Mesothelial cell of epicardium (in vitro differentiated cells): ENCODE measurements at places on chromosomes 1 and 21.

DNA sequence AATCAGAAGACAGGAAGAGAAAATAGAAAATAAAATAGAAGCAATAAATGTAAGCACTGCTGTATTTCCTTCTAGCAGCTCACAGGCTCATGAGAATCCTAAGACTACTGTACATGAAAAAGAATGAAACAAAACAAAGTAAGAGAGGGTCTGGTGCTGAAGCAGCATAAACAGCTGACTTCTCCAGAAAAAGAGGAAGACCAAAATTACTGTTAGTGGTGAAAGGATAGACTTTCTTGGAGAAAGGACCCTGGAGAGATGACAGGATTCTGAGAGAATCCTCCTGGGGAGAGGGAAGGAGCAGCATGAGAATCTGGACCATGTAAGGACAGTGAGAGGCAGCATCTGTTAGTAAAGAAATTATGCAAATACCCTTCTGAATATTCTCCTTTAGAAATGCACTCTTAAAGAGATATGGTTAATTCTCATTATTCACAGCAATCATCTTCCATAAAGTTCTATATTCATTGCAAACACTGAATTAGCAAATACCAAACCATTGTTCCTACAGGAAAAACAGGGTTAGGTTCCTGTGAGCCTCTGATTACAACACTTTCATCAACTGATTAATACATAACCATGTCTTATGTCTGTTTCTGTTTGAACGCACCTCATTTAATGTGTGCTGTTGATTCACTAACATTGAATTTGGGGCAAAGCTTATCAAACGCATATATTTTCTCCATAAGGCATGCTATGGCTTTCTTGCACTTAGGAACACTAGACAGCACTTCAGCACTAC lies 17.0 kb downstream of the SLC25A24 start:
- no peak overlapping the region for H3K27ac ChIP-seq
- H3K36me3 ChIP-seq = peaks cover 69% of the 10 kb centered on the region
- no peaks in the 10 kb centered on the region for H3K27me3 ChIP-seq
- H3K4me3 ChIP-seq = no peak overlapping the region

DNA sequence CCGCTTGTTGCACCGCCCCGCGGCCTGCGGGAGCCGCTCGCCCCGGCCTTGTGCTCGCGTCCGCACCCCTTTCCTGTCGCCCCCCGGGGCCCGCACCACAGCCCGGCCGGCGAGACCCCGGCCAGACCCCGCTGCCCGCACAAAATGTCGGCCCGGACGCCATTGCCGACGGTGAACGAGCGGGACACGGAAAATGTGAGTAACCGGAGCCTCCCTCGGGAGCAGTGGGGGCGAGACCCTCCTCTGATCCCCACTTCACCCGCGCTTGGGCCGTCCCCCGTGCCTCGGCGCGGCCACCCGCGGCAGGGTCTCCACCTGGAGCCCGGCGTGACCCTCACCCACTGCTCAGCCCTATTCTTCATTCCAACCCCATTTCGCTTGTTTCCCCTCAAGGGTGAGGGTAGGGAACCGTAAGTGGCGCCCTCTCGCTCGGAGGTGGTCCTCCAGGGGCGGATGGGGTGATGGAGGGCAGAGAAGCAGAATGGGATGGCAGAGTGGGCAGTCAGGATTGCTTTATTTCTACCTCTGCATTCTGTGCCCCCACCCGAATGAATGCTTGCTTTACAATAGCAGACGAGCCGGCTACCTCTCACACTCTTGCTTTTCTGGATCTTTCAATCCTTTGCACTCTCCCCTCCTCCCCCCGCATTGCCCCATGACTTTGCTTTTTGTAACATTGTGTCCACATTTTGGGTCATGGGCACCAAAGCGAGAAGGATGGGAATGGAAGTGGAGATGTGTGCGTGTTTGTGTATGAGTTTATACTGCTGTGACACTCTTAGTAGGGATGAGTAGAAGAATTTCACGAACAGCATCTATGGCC lies 954 bp downstream of the MARK1 start:
- H3K4me1 ChIP-seq = peaks cover 31% of the 10 kb centered on the region
- H3K36me3 ChIP-seq = peaks cover 6% of the 10 kb centered on the region
- peak overlapping the region; percentile 85 for H3K4me3 ChIP-seq
- peak; percentile 48 for DNase-seq
- H3K27me3 ChIP-seq = peaks cover 1% of the 10 kb centered on the region
- H3K27ac ChIP-seq = peak overlapping the region; percentile 86

DNA sequence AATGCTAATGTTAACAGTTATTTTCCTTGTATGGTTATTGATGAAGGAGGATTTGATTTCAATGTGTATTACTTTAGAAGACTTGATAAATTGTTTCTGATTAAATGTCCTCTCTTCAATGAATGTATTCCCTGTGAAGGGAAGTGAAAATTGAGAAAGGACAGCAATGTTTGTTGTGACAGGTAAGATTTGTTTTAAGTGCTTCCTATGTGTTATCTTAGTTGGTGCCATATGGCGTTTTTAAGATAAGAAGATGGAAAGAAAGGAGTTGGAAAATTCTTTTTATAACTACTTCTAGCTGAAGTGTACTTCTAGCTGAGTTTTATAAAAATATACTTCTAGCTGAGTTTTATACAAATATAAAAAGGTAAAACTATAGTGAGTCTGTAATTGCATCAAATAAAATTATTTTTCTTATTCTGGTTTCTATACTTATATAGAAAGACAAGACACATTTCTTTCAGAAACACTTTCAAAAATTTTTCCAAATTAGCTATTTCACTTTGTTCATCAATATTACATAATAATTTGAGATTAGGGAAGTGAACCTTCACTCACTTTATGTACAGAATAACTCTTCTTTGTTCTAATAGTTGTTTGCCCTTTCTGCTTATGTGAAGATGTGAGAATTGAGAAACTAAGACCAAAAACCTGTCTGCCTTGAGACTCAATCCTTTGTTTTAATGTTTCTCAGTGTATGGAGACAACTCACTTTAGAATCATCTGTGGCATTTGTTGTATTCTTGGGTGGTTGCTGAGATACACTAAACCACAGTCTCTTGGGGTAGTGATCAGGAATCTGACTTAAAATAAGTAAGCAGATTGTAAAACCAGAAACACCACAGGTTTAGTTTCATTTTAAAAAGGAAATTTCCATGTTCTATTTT lies 382.9 kb upstream of the B3GALT2 start:
- no peak overlapping the region for H3K4me3 ChIP-seq
- no peak for DNase-seq
- peaks cover 16% of the 10 kb centered on the region for H3K36me3 ChIP-seq
- H3K27ac ChIP-seq = peak overlapping the region; percentile 31
- H3K4me1 ChIP-seq = peaks cover 10% of the 10 kb centered on the region

GRCh38 chr1:8862528-8862927 lies 16.0 kb downstream of the ENO1 start:
- peaks cover 3% of the 10 kb centered on the region for H3K4me1 ChIP-seq
- H3K36me3 ChIP-seq = peaks cover 44% of the 10 kb centered on the region
- no peak for DNase-seq
- no peaks in the 10 kb centered on the region for H3K27me3 ChIP-seq

DNA sequence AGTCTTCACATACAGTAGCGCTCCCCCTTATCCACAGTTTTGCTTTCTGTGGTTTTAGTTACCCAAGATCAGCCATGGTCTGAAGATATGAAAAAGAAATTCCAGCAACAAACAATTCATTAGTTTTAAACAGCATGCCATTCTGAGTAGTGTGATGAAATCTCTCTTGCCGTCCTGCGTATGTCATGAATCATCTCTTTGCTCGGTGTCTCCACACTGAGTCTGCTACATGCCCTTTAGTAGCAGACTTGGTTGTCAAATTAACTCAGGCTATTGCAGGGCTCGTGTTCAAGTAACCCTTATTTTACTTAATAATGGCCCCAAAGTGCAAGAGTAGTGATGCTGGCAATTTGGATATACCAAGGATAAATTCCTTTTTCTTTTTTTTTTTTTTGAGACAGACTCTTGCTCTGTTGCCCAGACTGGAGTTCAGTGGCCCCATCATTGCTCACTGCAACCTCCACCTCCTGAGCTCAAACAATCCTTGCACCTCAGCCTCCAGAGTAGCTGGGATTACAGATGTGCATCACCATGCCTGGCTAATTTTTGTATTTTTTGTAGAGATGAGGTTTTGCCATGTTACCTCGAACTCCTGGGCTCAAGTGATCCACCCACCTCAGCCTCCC lies 22.6 kb downstream of the PHACTR4 start:
- peaks cover 9% of the 10 kb centered on the region for H3K36me3 ChIP-seq
- no peaks in the 10 kb centered on the region for H3K27me3 ChIP-seq
- peak overlapping the region; percentile 51 for H3K27ac ChIP-seq
- no peak for DNase-seq
- H3K4me3 ChIP-seq = no peak overlapping the region
- peaks cover 7% of the 10 kb centered on the region for H3K4me1 ChIP-seq

GRCh38 chr1:78447086-78447485 lies 43.7 kb upstream of the PTGFR start:
- H3K27me3 ChIP-seq = no peaks in the 10 kb centered on the region
- H3K4me1 ChIP-seq = no peaks in the 10 kb centered on the region
